ENCODE measurements at places on chromosomes 4 and X.

GRCh38 chr4:188658958-188659522 lies 519.8 kb downstream of the TRIML1 start:
- DNase-seq: no peak

GRCh38 chrX:102846544-102847236 lies 90.4 kb upstream of the RAB40AL start:
- no peak for DNase-seq

- DNase-seq: no peak
Measured at GRCh38 chr4:104592183-104592582, 97.5 kb upstream of the CXXC4 start.

GRCh38 chr4:92791871-92792440 lies 488.2 kb downstream of the GRID2 start:
- DNase-seq: peak; percentile 1

DNA sequence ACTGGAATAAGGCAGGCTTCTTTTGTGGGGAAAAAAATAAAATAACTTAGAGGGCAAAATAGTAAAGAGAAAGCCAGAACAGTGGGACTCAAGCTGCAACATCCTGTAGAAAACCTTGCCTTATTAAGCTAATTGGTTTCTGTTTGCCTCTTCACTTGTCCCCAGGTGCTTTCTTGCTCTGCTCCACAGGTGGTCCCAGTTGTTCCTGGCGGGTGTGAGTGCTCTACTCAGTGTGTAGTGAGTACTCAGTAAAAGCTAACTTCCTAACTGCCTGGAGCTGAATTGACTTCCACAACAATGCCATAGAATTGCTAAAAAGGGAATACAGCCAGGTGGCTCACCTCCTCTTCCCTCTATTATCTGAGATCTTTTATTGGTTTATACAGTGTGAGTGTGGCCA lies 930.2 kb downstream of the C4orf33 start:
- DNase-seq: no peak

DNA sequence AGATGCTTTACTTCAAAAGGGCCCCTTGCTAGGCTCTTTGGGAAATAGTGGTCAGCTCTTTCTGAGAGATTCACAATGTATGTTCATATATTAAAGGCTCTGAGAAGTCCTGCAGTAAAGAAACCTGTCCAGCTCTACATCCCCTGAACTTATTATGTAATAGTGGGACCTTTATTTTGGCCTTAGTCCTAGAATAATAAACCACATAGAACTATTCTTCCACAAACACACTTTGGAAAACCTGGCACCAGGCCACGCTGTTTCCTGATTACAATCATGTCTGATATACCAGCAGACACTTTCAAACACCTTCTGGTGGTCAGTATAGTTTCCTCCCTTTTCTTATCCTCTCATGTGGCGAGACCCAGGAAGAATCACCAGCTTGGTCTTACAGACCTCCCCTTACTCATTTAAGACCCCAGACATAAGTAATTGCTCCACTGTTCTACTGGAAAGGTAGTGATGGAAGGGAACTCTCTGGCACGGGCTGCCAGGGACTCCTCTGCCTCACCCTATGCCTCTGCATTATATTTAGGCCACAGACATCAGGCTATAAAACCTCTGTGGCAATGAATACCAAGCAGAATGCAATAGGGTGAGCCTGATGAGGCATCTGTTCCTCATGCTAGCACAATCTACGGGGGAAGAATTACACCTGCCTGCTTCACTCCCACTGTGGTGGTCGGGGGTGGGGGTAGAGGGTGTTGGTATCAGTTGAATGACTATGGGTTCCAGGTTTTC lies 5.7 kb upstream of the PPEF1 start:
- DNase-seq: peak; percentile 51

DNA sequence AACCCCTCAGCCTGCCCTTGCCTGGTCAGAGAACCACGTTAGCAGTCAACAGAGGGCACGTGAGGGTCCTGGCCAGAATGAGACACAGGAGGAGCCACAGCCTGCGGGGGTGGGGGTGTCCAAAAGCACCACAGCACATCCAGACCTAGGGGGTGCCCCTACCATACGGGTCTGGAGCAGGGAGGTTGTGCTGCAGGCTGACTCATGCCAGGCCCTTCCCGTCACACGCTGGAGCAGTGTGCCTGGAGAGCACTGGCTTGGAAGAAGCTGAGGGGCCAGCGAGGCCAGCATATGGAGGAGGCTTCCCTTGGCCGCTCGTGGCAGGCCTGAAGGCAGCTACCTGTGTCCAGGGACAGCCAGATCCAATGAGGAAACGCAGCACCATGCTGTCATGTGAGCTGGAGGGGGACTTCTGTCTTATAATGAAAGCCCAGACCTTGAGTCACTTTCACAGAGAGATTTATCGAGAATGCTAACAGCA lies 1.5 kb upstream of the IRAK1 start:
- peak; percentile 50 for DNase-seq

DNA sequence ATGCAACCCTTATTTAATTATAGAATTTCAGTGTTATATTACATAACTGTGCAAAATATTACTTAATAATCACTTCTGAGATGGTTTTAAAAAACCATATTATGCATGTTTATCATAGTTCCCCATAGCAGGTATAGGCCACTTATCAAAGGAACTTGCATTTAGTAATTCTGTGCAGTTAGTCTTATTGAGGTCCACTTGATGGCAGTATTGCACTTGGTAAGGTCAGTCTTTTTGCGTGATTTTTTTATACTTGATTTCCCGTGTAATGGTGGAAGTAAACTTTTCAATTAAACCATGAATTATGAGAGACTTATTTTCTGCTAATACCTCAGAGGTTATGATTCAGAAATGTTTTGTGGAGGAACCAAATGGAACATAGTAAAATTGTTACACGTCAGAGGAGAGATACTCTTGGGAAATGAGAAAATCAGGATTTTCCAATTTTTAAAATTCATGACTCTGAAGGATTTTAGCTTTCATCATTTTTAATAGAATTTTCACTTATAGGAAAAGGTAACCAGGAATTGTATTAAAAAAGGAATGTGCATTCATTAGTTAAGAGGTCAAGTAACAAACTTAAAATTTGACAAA lies 230.0 kb downstream of the CCSER1 start:
- peak; percentile 66 for DNase-seq

DNA sequence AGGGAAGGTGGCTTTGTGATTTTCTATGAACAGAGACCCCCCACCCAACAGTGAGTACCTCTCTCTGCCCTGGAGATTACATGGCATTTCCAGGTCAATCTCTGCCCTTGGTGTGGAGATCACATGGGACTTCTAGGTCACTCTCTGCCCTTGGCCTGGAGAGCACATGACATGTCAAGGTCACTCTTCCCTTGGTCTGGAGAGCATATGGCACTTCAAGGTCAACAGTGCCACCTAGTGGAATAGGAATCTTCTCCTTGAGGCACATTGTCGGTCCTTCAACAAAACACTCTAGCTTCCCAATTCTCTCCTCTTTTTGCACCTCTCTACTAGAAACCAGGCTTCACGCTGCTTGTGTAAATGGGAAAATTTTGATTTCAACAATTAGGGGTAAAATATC lies 66.2 kb upstream of the TACR3 start:
- DNase-seq: peak; percentile 27

DNA sequence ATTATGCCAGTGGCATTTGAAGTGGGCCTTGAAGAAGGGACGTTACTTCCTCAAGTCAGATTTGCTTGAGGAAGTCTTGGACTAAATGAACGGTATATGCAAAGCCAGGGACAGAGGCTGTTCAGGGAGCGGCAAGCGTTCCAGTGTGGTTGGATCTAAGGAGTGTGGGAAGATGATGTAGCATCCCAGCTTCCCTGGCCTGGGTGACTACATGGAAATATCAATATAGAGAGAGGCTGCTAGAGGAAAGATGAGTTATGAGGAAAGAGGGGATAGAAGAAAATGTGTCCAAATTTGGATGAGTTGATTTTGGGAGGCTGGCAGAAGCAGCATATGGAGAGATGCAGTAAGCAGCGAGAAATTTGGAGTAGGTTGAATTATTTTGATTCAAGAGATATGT lies 432.5 kb upstream of the TENM3 start:
- no peak for DNase-seq

GRCh38 chr4:114200026-114200425 lies 220.6 kb upstream of the ARSJ start:
- no peak for DNase-seq

DNA sequence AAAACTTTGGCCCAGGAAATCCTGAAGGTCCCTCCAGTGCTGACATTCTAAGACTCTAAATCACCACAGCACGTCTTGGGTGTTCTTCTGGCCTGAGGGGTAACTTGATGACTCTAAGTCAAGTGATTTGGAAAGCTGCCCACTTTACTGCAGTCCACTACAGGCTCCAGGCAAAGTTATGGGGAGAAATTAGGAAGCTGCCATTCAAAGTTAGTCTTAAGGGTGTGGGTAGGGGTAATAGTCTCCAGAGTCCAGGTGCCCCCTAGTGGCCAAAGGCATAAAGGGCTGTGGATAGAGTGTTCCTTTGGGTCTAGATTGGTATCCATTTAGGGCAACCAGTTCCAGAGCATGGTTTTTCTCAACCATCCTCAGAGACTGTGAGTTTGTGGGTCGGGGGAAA lies 38.7 kb upstream of the SLC16A2 start:
- peak; percentile 74 for DNase-seq

- DNase-seq: peak; percentile 74
Measured at GRCh38 chr4:186685767-186686183, 37.9 kb downstream of the FAT1 start.

GRCh38 chr4:2574009-2574408 lies 37.6 kb downstream of the FAM193A start:
- DNase-seq: no peak

DNA sequence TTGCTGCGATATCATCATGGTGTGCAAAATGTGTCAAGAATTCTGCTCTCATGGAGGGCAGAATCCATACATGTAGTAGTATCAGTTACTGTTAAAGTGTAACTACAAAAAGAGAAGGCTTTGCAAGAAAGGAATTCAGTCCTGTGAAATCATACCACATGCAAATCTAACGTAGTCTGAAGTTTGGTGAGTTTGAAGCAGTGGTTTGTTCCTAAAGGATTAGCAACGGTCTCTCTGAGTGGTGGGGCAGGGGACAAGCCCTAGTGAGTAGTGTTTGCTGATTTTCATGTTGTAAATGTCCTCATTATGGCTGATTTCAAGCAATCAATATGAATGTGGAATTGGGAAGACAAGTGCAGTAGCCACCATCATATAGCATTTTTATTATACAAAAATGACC lies 47.1 kb upstream of the CLNK start:
- no peak for DNase-seq
